Upper lobe of left lung (tissue), 6 donors: ENCODE measurements at places on chromosomes 2 and 18. TPM values are rescaled to one million over a fixed set of nuclear protein-coding genes. Genes with fewer than 3 reads are reported as not detected.

Gene AOX1
- 26.0 TPM for total RNA-seq

Gene DLX1
- total RNA-seq: not detected

Gene MZT2B
- 117 TPM for total RNA-seq

Gene GPATCH11
- total RNA-seq: 7.3 TPM

Gene RAMP1
- 14.4 TPM for total RNA-seq

Gene LHCGR
- total RNA-seq: 0.72 TPM

Gene VWA3B
- total RNA-seq: 25.3 TPM

Gene COL4A3
- 32.9 TPM for total RNA-seq

Gene SLC14A1
- 5.5 TPM for total RNA-seq

Gene SPC25
- total RNA-seq: 1.3 TPM

Gene NEU2
- not detected for total RNA-seq

Gene SEC11C
- 21.4 TPM for total RNA-seq
